Stimulated activated CD4-positive, alpha-beta T cell treated with anti-CD3 and anti-CD28 coated beads, Interleukin-1b, Interleukin-23, amount 100 ng/mL, for 1 hour (primary cell): ENCODE measurements at places on chromosomes 2 and 18.

DNA sequence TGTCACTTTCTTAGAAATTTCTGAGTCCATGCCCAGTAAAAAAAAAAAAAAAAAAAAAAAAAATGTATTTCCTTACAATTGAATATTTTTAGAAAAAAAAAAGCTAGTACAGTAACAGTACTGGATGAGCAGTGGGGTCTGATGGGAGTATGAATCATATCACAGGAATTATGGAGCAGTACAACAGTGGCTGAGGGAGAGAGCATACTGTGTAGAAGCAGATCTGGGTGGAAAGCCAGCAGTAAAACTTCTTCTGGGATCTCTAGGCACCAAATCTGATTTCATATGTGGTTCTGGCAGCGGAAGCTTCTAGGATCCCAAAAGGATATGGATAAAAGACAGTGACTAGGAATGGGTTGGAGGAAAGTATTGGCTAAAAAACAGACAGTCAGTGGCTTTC is 414.9 kb upstream of the FSHR start:
- DNase-seq: no peak

- DNase-seq: no peak
These were observed 36.6 kb upstream of the SIGLEC15 start for GRCh38 chr18:45788861-45789260.

DNA sequence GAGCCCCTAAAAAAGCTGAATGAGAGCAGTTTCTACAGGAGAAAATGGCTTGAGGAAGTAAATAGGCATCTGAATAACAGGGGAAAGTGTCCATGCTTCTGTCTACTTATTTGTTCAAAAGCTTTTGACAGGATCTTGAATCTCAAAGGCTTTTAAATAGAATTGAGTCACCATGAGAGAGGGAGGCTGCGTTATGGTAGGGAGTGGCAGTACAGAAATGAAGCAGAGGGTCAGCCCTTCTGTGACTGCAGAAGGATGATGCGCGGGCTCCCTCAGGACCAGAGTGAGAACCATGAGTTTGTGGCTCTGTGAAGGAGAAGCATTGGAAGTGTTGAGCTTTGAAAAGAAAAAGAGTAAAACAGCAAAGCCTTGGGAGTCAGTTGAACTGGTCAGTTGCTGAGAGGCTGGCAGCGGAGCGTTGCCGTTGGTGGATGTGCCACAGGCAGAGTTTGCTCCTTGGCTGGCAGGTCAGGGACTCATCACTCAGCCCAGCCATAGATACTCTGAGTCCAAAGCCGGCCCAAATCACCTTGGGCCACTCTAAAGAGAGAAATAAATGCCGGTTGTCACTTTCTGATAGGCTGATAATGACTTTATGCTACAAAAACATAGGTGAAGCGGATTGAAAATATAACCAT is 17.4 kb downstream of the COPS7B start:
- no peak for DNase-seq

GRCh38 chr2:50469784-50470183 is 562.1 kb downstream of the NRXN1 start:
- DNase-seq: no peak

- DNase-seq: no peak
These were observed 614 bp upstream of the COQ10B start for GRCh38 chr2:197452754-197453122.

DNA sequence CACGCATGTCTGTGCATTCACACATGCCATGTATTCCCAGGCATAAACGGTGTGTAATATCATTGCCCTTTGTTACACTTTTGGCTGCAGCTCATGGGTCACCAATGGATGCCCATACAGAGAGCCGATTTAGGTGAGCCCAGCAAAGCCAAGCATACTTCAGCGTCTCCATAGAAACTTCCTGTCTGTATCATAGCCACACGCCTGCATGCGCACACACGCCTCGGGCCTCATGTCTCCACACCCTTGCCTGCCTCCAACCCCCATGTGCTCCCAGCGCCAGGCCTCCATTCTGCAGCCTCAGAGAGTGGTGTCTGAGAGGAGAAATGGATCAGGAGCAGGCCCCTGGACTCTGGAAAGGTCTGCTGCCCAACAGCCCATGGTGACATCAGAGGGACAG is 33.5 kb upstream of the SELENOI start:
- DNase-seq: no peak

GRCh38 chr2:130241041-130241707 is 42.9 kb upstream of the TUBA3E start:
- no peak for DNase-seq

GRCh38 chr2:160869411-160869810 is 290.8 kb upstream of the TANK start:
- DNase-seq: no peak

DNA sequence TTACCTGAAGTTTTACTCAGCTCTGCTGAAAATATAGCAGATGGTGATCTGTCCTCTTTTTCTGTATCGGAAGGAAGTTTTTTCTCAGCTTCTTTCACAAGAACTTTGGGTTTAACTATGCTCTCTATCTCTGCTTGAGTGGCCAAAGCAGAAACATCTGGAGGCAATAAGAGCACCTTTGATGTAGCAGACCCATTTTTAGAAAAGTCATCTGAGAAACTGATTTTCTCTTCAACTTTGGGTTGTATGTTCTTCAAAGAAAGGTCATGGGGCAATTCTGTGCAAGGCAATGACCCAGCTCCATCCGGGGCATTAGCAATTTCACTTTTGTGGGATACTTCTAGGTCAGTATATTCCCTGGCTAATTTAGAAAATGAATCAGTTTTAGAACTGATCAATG is 25.2 kb downstream of the RTN4 start:
- no peak for DNase-seq

DNA sequence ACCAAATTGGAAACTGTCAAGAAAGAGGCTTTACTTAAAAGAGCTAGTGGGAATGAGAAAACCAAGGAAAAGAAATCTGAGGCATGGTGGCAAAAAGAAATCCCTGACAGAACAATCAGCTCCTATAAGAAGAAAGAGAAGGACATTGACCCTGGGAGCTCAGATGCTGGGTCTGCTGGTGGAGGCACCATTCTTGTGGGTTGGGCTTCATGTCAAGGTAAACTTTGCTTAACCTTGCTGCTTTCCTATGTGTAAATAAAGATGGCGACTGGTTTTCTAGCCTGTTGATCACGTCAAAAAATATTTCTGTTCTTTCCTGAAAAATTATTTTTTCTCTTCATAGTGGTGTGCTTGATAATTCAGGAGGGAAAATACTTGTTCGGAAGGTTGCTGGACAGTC is 58.1 kb downstream of the VIT start:
- DNase-seq: no peak

DNA sequence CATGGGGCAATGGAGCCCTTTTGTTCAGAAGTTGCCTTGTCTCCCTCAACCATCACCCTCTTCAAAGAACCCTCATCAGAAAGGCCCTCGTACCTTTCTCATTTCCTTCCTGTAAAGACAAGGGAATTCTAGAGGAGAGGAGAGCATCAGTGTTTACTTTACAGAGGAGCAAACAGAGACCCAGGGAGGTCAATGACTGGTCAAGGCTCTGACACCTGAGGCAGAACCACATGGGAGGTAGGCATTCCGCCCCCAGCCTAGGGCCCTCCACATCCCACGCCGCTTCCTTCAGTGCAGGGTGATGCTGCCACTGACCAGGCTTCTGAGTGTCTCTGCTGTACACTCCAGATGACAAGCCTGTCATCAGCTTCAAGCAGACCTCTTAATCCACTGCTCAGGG is 104.7 kb downstream of the NRP2 start:
- no peak for DNase-seq

DNA sequence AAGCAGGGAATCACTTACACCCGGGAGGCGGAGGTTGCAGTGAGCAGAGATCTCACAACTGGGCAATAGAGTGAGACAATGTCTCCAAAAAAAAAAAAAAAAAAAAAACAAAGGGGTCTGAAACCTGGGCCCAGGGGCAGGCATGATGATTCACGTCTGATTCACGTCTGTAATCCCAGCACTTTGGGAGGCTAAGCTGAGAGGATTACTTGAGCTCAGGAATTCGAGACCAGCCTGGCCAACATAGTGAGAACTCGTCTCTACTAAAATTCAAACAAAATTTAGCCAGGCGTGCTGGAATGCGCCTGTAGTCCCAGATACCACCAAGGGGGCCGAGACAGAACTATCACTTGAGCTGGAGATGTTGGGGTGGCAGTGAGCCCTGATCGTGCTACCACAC is 30.3 kb downstream of the TEX44 start:
- DNase-seq: no peak

DNA sequence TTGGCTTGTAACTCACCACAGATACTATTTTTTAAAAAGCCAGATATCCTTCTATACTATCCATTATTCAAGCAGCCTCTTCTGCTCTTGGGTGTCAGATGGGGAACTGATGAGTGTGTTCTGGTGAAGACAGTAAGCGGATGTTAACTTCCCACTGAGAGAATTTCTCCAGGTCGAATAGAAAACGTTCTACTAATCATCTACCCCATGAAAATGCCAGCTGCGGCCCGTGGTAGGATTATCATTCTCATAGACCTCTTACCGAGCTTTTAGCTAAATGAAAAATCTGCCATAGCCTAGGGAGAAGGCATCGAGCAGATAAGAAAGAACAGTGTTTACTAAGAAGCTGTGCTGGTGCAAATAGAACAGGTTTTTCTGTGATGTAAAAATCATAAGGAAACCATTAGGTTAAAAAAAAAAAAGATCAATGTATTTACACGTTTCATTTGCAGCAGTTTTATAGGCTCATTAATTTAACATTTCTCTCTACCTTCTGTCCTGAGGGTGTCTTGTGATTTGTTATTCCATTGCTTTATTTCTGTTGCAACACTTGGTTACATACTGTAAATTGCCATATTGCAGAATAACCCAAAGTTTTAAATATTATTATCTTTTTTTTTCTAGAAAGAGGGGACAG is 1521.5 kb upstream of the ZEB2 start:
- DNase-seq: no peak
